ENCODE measurements at places on chromosomes 2 and 18.

- peak; percentile 49 for DNase-seq
These were observed 13.0 kb downstream of the KIF5C start for GRCh38 chr2:148888003-148888501.

- DNase-seq, result no peak
These were observed 35.8 kb upstream of the PGAP1 start for GRCh38 chr2:196962325-196962724.

- DNase-seq, result no peak
These were observed 486.5 kb downstream of the TDRD15 start for GRCh38 chr2:21610304-21610703.

DNA sequence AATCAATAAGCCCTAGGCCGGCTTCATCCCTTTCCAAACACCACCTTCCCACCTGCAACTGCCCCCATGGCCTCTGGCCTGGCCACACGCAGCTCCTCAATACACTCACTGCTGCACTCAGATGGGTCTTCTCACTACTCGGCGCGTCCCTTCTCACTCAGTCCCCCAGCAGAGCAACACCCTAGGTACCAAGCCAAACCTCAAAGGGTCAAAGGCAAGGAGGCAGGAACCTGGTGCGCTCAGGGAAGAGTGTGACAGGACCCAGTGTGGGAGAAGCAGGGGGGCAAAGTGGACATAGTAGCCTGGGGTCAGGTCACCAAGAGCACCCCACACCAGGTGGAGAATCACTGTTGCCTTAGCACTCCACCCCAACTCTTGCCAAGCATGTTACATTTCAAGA lies 90.6 kb downstream of the TTC32 start:
- no peak for DNase-seq
